ENCODE measurements at places on chromosomes 12 and 14. TPM values are rescaled to one million over a fixed set of nuclear protein-coding genes. Genes with fewer than 3 reads are reported as not detected.

The PZP gene
- total RNA-seq, result not detected

The FGF6 gene
- total RNA-seq, result not detected

The BCL11B gene
- under 0.01 TPM for total RNA-seq

GRCh38 chr12:106729611-106730010 lies 44.9 kb upstream of the RIC8B start:
- DNase-seq, result no peak

The FRMD6 gene
- 682 TPM for total RNA-seq

The SCN8A gene
- 14.7 TPM for total RNA-seq

GRCh38 chr12:109605016-109605415 lies 31.4 kb downstream of the MVK start:
- DNase-seq, result no peak

The ANAPC5 gene
- 174 TPM for total RNA-seq

GRCh38 chr12:1800401-1801302 lies 19.7 kb upstream of the LRTM2 start:
- DNase-seq, result peak; percentile 54

The GPRC5D gene
- not detected for total RNA-seq
